Ascending aorta (tissue), 2 donors: ENCODE measurements at places on chromosomes 3 and 15.

DNA sequence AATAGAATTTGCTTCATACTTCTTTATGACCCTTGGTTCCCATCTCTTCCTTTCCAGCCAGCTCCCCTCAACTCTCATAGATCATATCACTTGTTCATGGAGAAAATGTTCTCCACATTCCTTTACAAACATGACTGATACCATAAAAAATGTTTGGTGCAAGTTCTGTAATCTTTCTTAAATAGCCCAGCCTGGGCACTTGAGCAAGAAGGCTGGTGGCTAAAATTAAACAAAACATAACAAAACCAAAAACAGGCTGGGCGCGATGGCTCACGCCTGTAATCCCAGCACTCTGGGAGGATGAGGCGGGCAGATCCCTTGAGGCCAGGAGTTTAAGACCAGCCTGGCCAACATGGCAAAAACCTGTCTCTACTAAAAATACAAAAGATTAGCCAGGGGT lies 8.9 kb upstream of the POLR2M start:
- H3K4me1 ChIP-seq, result no peaks in the 10 kb centered on the region
- H3K27ac ChIP-seq, result peak overlapping the region; percentile 85
- no peaks in the 10 kb centered on the region for H3K36me3 ChIP-seq
- DNase-seq, result peak; percentile 88
- H3K4me3 ChIP-seq, result no peak overlapping the region
- H3K27me3 ChIP-seq, result no peaks in the 10 kb centered on the region

- H3K27me3 ChIP-seq, result no peaks in the 10 kb centered on the region
- H3K4me1 ChIP-seq, result peaks cover 31% of the 10 kb centered on the region
- DNase-seq, result no peak
- no peaks in the 10 kb centered on the region for H3K36me3 ChIP-seq
- peak overlapping the region; percentile 98 for H3K27ac ChIP-seq
These were observed 31.4 kb upstream of the DUSP7 start for GRCh38 chr3:52087731-52088130.

GRCh38 chr15:36567445-36567844 lies 12.0 kb upstream of the CDIN1 start:
- H3K27me3 ChIP-seq, result no peaks in the 10 kb centered on the region
- no peaks in the 10 kb centered on the region for H3K4me1 ChIP-seq
- no peak overlapping the region for H3K4me3 ChIP-seq
- no peaks in the 10 kb centered on the region for H3K36me3 ChIP-seq
- no peak overlapping the region for H3K27ac ChIP-seq

- no peaks in the 10 kb centered on the region for H3K4me1 ChIP-seq
- no peaks in the 10 kb centered on the region for H3K27me3 ChIP-seq
- H3K36me3 ChIP-seq, result no peaks in the 10 kb centered on the region
- no peak overlapping the region for H3K4me3 ChIP-seq
- DNase-seq, result no peak
These were observed 196.3 kb downstream of the EPHA3 start for GRCh38 chr3:89303701-89304100.

DNA sequence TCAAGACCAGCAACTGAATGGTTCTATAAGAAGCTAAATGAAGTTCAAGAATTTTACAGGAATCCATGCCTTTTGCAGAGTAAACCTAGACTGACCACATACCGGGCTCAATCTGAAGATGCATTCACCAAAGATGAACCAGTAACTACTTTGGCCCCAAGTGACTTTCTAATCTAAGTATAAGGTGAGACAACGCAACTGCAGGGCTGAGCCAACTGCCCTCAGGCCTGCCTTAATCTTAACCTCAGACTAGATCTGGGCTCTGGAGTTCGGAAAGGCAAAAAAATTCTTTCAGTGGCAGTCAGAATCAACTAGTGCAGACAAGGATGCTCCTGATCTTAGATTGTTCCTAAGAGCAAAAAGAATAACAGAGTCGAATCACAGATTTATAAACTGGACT lies 48.3 kb downstream of the EXD1 start:
- H3K27ac ChIP-seq, result no peak overlapping the region
- no peak overlapping the region for H3K4me3 ChIP-seq
- H3K4me1 ChIP-seq, result no peaks in the 10 kb centered on the region
- no peak for DNase-seq
- no peaks in the 10 kb centered on the region for H3K27me3 ChIP-seq

DNA sequence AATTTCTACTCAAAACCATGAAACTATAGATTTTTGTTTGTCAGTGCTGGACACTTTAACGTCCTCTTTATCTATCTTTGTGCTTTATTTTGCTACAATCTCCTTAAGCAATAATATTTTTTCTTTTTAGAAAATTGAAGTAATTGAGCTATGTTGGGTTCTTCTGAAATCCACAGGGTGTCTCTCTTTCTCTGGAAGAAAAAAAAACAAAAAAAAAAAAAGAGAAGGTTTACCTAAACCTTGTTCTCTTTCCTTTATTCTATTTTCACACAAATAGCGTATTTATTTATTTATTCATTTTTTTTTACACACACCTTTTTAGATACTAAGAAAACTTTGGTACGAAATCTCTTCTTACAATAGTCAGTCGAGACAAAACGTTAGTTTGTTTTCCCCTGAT lies 601.0 kb downstream of the EDEM1 start:
- no peak overlapping the region for H3K27ac ChIP-seq
- no peaks in the 10 kb centered on the region for H3K4me1 ChIP-seq
- no peak for DNase-seq
- H3K4me3 ChIP-seq, result no peak overlapping the region
- no peaks in the 10 kb centered on the region for H3K27me3 ChIP-seq

- no peak overlapping the region for H3K27ac ChIP-seq
- H3K36me3 ChIP-seq, result peaks cover 59% of the 10 kb centered on the region
- no peaks in the 10 kb centered on the region for H3K27me3 ChIP-seq
These were observed 46.2 kb downstream of the PTH1R start for GRCh38 chr3:46923559-46924350.

DNA sequence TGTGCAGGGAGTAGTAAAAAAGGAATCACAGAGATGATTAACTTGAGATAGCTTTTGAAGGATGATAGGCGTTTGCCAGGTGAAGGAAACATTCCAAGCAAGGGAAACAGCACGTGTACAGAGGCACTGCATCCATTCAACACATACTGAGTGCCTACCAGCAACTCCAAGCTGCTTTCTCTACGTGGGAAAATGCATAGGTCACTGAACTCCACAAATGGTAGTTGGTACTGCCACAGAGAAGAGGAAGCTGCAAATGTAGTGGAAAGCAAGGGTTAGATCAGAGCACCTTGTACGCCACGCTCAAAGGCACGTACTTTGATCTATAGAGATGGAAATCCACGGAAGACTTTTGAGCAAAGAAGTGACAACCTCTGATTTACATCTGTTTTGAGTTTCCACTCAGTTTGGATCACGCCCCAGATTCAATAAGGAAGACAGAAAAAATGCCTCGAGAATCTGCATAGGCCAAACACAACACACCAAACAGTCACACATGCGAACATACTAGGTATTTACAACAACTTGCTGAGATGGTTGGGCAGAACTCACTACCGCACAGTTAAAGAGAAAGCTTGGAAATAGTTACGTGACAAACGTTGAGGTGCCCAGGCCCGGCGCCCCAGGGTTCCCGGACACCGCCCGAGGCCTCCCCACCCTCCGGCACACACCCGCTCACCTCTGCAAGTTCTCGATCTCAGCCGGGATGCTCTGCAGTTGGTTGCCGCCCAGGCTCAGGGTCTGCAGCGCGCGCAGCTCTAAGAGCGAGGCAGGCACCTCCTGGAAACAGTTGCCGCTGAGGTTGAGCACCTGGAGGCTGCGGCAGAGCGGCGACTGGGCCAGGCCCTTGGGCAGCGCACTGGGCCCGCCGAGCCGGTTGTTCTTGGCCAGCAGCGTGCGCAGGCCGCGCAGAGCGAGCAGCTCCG lies 826 bp downstream of the LRRC58 start:
- peak overlapping the region; percentile 92 for H3K27ac ChIP-seq
- no peak for DNase-seq
- peak overlapping the region; percentile 89 for H3K4me3 ChIP-seq
- no peaks in the 10 kb centered on the region for H3K36me3 ChIP-seq
- peaks cover 14% of the 10 kb centered on the region for H3K4me1 ChIP-seq

- H3K27me3 ChIP-seq, result no peaks in the 10 kb centered on the region
- no peak overlapping the region for H3K4me3 ChIP-seq
- no peaks in the 10 kb centered on the region for H3K36me3 ChIP-seq
These were observed 370.4 kb upstream of the CDIN1 start for GRCh38 chr15:36208868-36209582.

GRCh38 chr15:50190723-50191122 lies 8.7 kb downstream of the SLC27A2 start:
- no peak overlapping the region for H3K4me3 ChIP-seq
- no peak overlapping the region for H3K27ac ChIP-seq
- no peaks in the 10 kb centered on the region for H3K4me1 ChIP-seq
- H3K27me3 ChIP-seq, result no peaks in the 10 kb centered on the region
- no peak for DNase-seq
- no peaks in the 10 kb centered on the region for H3K36me3 ChIP-seq

GRCh38 chr3:50885070-50885850 lies 210.5 kb downstream of the DOCK3 start:
- no peaks in the 10 kb centered on the region for H3K4me1 ChIP-seq
- H3K4me3 ChIP-seq, result no peak overlapping the region
